ENCODE measurements at places on chromosomes 4 and X. TPM values are rescaled to one million over a fixed set of nuclear protein-coding genes. Genes with fewer than 3 reads are reported as not detected.

Gene ABLIM2
- polyA plus RNA-seq, result 27.9 TPM

DNA sequence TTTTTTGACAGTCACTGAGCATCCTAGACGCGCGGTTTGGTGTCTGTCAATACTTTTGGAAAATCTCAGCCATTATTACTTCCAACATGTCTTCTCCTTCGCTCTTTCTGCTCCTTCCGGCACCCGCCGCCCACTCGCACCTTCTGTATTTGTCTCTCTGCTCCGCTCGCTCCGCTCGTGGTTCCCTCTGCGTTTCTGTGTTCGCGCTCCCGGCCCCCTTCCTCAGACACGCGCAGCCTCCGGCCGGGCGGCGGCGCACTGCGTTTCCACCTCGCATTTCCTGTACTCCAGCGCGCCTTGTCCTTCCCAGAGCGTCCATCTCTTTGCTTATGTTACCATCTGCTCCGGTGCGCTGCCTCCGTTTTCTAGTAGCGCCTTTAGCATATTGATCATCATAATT lies 21.1 kb downstream of the PDE6B start:
- no peak for DNase-seq

DNA sequence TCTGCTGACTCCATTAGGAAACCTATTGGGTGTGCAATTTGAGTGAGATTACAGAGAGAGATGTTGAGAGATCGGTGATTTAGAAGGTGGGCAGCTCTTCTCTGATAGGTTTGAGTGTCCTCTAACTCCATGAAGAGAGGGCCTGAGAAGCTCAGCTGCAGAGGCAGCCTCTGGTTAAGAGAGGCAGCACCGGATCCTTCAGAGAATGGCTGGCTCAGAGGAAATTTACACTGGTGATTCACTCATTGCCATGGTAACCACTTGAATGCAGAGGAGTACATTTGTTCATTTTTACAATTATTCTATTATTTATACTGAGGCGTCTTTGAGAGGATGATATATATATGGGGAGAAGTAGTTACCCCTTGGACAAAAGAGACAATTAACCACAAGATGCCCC lies 171.7 kb downstream of the PDGFRA start:
- DNase-seq, result no peak

GRCh38 chr4:83282049-83282535 lies 2.5 kb downstream of the COQ2 start:
- DNase-seq, result no peak

GRCh38 chr4:74262522-74262921 lies 45.7 kb upstream of the EPGN start:
- DNase-seq, result no peak

Measured in heart left ventricle (tissue), 16 donors.